ENCODE measurements at places on chromosomes 16 and 17.

- no peak for DNase-seq
Measured at GRCh38 chr16:29927070-29927905, 1.3 kb upstream of the KCTD13 start.

DNA sequence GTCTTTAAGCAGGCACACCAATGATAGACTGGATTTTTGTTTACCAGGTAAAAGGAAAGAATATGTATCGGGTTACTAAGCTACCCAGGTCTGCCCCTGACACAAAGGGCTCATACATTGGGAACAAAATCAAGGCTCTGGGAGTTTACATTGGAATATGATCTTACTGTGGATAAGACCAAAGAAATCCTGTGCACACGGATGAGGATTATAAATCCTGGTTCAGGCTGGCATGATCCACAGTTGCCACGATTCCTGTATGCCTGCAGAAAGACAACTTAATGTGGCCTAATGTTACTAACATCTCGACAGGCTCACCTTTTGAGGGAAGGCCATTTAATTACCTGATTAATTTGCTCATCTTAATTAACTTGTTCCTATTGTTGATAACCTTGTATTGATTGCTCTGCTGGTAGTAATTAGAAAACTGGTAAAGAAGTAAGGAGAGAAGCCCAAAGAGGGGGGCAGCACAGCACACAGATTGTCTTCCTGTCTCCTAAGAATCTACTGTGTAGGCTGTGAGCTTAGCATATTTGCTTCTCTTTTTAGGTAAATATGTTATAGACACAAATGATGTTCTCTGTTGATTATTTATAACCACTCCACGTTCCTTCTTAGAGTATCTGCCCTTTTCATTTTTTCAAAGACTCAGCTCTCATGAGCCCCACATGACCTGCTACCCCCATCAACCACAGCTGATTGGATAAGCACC, 51.0 kb upstream of the TOX3 start:
- no peak for DNase-seq

DNA sequence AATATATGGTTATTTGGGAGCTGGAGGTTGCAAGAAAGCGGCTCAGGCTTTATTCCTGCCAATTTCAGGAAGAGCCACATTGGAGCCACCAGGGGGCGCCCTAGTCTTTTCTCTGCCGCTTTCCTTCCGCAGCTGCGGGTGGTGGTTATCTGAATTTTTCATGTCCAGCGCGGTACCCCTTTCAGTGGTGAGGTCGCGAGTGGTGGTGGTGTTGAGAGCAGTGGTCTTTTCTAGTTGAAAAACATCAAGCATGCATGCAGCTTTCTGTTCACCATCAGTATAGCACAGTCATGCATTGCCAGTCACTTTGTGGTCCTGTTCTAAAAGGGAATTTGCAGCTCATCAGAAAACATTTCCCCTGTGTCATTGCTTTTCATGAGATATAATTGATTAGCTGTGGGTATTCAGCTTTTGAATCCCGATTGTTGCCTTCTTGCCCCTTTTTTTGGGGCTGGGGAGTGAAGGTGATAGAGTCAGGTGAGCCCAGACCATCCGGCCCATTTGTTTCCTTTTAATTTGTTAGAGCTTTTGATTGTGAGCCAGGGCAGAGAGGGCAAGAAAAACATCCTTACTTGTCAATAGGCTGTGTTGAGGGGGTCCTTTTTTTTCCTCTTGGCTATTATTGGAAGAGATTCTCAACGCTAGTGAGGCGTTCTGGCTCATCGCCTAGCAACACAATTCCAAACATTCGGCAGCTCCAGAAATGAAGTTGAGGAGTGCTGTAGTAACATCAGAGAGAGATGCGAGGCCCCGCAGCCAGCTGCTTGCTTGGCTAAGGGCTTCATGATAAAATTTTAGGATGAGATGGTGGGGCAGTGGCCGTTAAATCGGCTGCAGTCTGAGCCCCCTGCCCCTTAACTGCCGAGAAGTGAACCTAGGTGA, 119.0 kb downstream of the SNX29 start:
- DNase-seq, result no peak

- no peak for DNase-seq
Measured at GRCh38 chr16:54405478-54405877, 118.9 kb upstream of the IRX3 start.

- DNase-seq, result no peak
Measured at GRCh38 chr17:12924614-12925013, 93.2 kb downstream of the ELAC2 start.

DNA sequence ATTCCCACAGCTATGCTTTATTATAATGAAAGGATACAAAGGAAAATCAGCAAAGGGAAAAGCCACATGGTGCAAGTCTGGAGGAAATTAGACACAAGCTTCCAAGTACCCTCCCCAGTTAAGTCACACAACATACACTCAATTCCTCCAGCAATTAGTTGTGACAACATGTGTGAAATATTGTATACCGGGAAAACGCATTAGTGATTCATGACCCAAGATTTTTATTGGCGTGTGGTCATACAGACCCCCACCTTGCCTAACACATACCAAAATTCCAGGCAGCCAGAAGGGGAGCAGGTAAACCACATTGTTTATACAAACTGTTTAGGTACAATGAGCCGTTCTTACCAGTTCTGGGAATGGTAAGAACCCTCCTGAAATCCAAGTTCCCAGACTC, 160.6 kb downstream of the CYB561 start:
- DNase-seq, result no peak

DNA sequence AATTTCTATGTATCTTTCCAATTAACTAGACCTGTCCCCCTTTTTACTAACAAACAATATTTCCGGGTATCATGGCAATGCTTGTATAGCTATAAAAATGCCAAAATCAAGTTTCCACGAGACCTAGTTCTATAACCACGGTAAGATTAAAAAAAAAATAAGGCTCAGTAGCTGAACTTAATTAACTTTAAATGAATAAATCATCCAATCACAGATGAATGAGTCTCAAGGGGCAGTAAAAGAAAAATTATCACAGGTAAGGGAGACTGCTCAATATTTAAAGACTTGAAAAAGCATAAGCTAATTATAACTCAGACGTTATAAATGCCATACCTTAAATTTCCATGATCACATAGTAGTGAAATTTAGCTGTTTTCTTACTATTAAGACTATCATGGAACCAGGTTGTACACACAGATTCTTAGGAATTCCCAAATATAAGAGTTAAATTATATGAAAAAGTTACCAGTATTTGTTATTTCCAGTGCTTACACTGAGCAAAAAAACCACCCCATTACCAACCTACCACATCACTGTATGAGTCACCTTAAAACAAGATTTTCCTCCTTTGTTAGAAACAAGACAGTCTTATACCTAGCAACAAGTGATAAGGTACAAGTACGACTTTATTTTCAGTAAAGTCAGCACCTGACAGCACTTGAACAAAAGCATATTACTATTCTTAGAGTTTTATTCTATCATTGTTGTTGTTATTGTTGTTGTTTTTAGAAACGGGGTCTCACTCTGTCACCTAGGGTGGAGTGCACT, 20.6 kb downstream of the SSH2 start:
- DNase-seq, result no peak

- no peak for DNase-seq
Measured at GRCh38 chr17:19359856-19360255, 2.7 kb downstream of the B9D1 start.

DNA sequence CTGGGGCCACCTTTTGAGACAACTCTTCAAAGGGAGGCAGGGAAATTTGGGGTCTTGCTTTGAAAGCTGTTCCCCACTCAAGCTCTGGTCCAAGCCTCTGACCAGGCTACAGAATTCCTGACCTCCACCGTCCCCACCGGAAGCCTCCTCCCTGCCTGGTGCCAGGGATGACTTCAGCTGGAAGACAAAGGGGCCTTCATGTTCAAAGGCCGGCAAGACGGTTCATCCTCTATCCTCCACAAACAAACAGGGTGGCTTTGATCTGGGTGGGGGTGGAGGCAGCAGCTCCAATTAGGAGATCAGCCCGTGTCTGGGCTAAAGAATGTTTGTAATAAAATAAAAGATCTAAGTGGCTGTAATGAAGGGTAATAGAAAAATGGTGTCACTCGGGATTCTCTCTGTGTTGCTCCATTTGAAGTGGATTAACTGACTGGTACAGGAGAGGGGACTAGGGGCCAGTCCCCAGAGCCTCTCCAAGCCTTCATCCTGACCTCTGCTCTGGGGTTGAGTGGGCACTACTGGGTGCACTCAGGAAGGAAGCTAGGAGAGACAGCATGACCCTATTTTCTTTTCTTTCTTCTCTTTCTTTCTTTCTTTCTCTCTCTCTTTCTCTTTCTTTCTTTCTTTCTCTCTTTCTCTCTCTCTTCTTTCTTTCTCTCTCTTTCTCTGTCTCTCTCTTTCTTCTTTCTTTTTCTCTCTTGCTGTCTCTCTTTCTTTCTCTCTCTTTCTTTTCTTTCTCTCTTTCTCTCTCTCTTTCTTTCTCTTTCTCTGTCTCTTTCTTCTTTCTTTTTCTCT, 27.5 kb upstream of the NKD1 start:
- peak; percentile 81 for DNase-seq

All from islet precursor cell (in vitro differentiated cells).